ENCODE measurements at places on chromosomes 16 and 17.

DNA sequence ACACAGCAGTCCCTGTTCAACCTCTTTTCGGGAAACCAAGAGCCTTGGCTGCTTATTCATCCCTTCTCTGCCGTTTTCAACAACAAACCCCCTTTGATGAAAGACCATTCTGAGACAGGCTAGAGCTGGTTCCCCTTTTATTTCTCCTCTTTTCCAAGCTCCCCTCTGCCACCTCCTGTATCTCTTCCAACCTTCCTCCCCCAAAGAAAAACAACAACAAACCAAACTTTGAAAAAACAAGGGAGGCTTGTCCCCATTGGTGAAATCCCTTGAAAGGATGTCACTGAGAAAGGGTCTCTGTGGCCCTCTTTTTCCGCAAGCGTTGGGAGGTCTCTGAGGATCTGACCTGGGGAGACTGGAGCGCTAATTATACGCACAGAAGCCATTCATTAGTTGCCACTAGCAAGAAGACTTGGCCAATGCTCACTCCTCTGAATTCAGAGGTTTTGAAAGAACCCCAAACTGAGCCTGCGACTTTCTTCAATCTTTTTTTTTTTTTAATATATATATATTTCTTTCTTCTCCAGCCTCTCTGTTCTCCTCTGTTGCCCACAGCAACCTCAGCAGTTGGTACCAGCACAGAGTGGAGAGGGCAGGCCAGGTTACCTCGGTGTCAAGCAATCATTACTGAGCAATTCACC is 101.4 kb downstream of the PITPNC1 start:
- DNase-seq, result no peak

- no peak for DNase-seq
Observed at GRCh38 chr17:29007456-29007855, 1.6 kb upstream of the SEZ6 start.

DNA sequence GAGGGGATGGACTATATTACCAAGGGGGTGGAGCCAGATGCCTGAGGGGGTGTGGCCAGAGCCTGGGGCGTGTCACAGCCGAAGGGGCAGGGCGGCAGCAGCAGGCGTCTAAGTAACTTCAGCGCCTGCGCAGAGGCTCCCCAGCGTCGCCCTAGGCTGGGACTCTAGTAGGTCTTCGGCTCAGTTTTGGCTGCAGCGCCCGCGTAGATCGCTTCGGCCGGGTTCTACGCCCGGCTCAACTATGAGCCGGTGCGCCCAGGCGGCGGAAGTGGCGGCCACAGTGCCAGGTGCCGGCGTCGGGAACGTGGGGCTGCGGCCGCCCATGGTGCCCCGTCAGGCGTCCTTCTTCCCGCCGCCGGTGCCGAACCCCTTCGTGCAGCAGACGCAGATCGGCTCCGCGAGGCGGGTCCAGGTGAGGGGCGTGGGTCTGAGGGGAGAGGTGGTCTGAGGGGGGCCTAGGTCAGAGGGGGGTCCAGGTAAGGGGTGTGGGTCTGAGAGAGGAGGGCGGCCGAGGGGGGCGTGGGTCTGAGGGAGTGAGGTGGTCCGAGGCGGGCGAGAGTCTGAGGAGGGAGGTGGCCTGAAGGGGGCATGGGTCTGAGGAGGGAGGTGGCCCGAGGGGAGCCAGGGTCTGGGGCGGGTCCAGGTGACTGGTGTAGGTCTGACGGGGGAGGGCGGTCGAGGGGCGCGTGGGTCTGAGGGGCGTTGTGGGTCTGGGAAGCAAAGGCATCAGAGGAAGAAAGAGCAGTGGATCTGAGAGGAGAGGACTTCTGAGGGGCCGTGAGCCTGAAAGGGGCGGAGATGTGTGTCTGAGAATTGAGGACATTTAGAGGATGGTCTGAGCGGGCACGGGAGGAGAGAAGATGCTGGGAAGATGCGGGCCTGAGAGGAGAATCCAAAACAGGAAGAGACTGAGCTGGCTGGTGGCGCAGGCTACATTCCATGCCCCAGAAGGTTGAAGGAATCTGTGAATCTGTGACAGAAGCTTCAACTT is at the start of gene LPCAT2:
Gene LPCAT2 (plus strand): TSS at position 132 of the 991 bp plus-strand sequence. CDS start 110 bp downstream, at position 242.
- peak; percentile 88 for DNase-seq

DNA sequence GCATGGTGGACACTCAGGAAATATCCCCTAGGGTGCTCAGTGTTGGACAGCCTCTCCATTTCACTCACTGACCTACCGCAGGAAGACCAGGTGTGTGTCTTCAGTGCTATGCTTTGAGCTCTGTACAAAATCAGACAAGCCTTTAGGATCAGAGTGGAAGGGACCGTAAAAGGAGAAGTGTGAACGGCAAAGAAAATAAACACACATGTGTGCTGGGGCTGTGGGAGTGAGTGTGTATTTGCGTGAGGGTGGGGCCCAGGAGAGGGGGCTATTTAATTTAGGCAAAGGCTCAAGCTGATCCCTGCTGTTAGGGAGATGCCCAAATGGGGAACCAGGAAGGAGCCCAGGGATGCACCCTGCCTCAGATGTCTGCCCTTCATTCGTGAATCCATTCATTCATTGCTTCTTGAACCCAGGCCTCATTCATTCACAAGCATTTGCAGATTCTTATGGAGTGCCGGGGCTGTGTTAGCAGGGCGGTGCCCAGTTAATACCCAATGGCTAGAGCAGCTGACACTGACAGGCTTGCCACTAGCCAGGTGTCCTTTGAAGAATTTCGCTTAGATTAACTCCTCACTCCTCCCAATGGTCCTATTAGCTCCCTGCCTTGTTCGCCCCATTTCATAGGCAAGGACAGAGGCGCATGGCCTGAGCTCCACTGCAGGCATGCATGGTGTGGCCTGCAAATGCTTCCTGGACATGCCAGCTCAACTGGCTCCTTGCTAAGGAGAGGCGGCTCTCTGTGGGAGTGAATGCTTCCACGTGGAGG is 296.7 kb upstream of the FOXF1 start:
- DNase-seq, result no peak

GRCh38 chr16:8568231-8568617 is 22.1 kb downstream of the TMEM114 start:
- DNase-seq, result no peak

DNA sequence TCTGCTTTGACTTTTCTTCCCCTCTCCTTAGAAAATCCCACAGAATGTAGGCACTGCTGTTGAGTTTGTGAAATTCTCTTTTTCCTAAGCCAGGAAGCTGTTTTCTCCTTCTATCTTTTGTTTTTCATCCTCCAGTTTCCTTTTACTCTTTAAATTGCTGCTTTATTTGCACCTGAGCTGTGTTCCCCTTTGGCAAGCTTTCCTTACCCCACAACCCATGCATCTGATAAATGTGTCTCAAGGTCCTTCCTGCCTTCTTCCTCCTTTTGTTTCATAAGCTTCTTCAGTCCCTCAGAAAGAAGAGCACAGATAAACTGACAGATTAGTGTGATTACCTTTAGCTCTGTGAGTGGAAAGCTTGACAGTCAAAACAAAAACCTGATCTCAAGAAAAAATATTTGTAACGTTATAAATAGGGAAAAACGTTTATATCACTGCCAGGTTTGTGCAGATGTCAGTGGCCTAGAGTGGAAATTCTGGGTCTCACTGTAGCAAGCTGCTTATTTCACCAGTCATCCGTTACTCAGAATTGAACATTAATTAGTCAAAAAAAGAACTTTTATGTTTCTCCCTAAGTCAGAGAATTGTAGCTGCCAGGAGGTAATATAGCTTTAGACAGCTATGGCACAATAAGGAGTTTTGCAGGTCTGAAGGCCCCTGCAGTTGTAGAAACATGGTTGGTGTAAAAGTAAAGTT is 23.6 kb downstream of the GSDMB start:
- DNase-seq, result no peak

DNA sequence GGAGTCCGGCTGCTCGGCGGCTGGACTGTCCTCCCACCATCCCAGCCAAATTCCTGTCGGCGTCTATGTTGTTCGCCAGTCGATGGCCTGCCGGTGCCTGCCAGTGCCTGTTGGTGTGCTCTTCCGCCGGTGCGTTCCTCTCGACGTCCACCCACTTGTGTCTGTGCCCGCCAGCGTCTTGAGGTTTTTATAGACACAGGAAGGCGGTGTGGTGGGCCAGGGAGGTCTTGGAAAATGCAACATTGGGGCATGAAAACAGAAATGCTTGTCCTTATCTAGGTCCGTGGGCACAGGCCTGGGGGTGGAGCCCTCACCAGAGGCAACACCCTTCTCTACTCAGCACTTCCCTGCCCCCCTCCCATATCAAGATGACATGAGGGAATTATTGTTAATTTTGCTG is 167.8 kb downstream of the IRF8 start:
- DNase-seq, result no peak

GRCh38 chr16:70682239-70683145 is 3.4 kb downstream of the MTSS2 start:
- no peak for DNase-seq

DNA sequence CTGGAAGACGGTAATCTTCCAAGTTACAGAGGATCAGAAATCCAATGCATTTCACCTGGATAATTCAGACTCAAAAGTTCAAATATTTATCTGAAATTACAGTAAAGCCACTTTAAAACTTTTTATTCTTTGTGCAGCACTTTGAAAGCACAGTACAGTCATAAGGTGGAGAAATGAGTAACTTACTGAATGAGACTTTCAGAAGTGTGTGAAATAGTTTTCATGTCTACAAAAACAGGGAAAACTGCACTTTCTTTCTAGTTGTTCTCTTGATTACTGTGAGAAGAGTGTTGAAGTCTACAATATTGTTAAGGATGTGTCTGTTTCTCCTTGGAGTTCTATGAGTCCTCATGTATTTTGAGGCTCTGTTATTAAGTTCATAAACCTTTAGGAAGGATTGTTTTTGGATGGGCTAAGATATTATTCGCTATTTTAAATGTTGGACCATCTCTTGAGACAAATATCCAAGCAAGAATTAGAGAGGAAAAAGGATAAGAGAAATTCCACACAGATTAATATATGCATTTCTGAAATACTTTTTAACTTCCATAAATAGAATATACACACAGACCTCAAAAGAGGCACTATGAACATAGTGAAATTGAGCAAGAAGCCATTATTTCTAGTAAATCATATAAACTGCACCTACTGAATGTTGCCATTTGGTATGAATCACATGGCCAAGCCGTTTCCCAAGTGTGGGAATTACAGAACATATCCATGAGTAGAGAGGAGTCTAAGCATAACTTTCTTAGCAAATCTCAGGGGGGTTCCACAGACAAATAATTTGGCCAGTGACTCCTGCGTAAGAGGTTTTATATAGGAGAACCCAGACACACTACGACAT is 83.6 kb upstream of the PLEKHM1 start:
- no peak for DNase-seq

DNA sequence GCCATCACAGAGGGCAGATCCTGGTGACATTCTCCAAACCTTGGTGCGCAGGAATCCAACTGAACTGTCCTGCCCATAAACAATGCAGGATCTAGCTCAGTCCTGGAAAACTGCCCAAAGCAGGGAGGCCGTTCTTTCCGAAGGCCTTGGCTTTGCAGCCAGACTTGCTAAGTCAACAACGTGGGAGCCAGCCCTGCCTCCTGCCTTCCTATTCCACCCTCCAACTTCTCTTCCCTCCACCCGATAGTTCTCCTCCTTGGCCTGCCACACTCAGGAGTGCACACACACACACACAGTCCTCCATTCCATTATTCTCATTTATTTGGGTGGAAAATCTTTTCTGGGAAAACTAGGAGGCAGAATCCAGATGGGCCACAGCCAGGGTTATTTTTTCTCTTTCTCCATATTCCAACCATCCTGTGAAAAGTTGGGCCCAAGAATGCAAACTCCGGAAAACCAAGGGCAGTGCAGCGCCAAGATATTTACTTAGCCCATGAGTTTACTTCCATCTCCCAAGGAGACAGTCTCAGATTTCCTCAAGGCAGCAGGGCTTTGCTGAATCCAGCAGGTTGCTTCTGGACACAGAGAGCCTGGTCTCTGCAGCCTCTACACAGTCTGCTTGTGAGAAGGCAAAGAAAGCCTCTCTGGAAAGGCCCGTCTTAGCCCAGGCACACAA is 15.8 kb downstream of the COPRS start:
- DNase-seq, result no peak

GRCh38 chr16:56662357-56663354 is 4.9 kb downstream of the MT1F start:
- DNase-seq, result no peak

- DNase-seq, result peak; percentile 83
Observed at GRCh38 chr16:71421911-71422310, 19.9 kb downstream of the TLE7 start.

DNA sequence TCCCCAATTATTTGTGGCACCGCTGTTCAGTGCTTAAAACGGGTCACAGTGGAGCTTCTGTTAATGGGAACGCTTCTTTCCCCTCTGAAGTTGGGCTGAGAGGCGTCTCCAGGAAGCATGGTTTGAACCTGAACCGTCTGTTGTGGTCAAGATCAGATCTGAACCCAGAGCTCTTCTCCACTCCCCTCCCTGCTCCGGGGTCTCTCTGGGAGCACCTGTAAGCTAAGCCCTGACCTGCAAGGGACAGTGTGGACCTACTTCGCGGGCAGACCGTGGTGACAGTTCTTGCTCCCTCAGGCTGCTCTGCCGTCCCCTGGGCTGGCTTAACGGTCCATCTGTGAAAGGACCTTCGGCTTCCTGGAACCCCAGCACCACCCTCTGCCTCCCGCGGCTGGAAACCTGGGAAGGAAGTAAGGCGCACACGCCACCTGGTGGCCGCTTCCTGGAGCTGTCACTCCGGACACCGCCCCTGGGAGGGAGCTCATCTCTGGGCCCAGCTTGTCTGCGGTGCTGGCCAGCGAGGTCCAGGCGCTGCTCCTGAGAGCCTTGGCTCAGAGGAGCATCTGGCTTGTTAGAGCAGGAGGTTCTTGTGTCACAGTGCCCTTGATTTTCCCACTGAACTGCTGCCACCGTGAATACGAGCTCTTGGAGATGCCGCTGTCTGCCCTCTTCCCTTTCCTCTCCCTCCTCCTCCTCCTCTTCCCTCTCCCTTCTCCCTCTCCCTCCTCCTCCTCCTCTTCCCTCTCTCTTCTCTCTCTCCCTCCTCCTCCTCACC is 518.5 kb upstream of the EEF2KMT start:
- no peak for DNase-seq

- no peak for DNase-seq
Observed at GRCh38 chr17:73126716-73127473, 34.4 kb upstream of the SLC39A11 start.

- DNase-seq, result no peak
Observed at GRCh38 chr17:37147301-37147812, 198.6 kb downstream of the AATF start.

GRCh38 chr16:53680756-53681155 is 22.9 kb downstream of the RPGRIP1L start:
- DNase-seq, result no peak

DNA sequence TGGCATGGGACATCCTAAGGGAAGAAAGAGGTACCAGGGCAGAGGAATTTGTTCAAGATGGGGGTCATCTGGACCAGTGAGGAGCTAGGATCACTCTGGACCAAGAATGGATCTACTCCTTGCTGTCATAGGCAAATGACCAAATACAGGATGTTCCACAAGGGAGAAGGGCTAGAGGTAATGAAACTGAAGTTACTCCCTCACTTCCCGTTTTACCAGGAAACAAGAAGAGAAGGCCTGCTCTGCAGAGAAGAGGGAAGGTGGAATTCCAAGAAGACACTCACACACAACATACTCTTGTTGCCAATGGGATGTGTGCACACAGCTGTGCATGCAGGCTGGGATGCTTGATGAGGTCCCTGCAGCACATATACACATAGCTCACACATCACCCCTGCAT is 38.6 kb downstream of the NEUROD2 start:
- DNase-seq, result no peak

- DNase-seq, result no peak
Observed at GRCh38 chr17:63082273-63082861, 116.3 kb downstream of the TANC2 start.

- no peak for DNase-seq
Observed at GRCh38 chr16:51151961-51152663, 1.0 kb upstream of the SALL1 start.

GRCh38 chr17:4833941-4834680 is 971 bp downstream of the MINK1 start:
- no peak for DNase-seq

- no peak for DNase-seq
Observed at GRCh38 chr16:65062736-65063583, 58.9 kb downstream of the CDH11 start.
